ENCODE measurements at places on chromosomes 12 and 14.

DNA sequence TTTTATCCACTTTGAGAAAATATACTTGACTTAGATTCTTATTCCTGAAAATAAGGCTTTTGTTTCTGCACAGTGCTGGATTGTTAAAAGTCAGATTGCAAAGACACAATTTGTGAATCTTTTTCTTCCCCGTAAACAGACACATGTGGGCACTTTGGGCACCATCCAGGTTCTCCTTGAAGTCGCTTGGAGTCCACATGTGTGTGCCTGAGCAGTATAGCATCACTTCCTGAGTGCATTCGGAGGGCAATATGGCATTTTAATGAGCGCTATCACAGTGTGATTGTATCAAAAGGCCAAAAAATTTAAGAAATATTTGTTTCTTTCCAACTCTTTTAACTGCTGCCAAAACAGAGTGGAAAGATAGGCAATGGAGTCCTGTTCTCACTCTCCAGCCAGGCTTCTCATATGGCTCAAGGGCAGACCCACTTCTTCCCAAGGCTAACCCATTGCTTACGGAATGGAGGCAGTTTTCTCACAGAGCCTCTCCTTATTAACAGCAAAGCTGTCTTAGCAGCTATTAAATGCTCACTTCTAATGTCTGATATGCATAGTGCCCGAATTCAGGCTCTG is 397.1 kb downstream of the EGLN3 start:
- DNase-seq = no peak

DNA sequence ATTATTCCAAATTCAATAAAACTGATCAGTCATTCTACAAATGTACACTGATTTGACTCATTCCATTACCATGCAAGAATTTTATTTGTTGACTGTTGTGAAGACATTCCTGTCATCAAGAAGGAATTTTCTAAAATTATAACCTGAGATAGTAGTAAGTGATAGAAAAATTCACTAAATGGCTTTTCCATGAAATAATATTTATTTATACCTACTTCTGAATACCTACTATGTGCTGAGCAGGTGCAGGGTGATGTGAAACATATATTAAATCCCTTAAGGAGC is 841.7 kb downstream of the NRXN3 start:
- no peak for DNase-seq

DNA sequence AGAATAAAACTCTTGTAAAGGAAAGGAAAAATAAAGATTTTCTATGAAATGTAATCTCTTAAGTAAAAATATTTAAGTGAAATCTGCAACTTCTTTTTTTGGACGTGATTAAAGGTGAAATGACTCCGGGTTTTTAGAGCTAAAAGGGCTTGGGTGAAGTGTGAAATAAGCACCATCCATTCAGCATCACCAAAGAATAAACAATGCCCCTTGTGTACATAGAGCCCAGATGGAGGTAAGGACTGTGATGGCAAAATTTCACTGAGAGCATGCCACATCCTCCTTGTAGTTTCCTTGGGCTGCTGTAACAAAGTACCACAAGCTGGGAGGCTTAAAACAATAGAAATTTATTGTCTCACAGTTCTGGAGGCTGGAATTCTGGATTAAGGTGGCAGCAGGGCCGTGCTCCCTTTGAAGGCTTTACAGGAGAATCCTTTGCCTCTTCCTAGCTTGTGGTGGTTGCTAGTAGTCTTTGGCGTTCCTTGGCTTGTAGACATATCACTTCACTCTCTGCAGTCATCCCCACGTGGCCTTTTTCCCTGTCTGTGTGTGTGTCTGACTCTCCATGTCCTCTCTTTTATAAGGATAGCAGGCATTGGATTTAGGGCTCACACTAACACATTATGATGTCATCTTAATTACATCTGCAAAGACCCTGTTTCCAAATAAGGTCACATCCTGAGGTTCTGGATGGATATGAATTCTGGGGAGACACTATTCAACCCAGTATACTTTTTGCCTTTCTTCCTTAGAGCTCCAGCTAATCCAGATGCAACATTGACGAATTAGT is 24.2 kb downstream of the ZNF664 start:
- DNase-seq = no peak

DNA sequence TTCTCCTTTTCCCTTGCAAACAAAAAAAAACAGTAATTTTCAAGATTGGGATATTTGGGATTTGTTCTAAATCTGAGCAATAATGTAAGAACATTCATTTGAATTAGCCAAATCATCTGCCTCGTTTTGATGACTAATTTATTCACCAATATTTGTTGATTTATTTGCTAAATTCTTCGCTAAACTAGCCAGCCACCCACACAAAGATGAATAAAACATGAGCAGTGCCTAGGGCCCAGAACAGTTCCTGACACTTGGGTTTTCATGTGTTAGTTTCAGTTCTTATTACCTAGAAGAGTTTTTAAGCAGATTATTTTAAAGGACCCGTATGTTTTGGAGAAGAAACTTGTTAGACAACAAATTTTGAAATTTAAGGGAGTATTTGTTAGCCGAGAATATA is 1.4 kb downstream of the ETNK1 start:
- no peak for DNase-seq

- DNase-seq = no peak
These were observed 84.0 kb downstream of the PELI2 start for GRCh38 chr14:56202256-56202655.

- no peak for DNase-seq
These were observed 25.4 kb upstream of the CCDC198 start for GRCh38 chr14:57519043-57519442.

- DNase-seq = no peak
These were observed 65.0 kb upstream of the SINHCAF start for GRCh38 chr12:31390991-31391390.

- no peak for DNase-seq
These were observed 1.1 kb downstream of the GCH1 start for GRCh38 chr14:54901380-54902142.

DNA sequence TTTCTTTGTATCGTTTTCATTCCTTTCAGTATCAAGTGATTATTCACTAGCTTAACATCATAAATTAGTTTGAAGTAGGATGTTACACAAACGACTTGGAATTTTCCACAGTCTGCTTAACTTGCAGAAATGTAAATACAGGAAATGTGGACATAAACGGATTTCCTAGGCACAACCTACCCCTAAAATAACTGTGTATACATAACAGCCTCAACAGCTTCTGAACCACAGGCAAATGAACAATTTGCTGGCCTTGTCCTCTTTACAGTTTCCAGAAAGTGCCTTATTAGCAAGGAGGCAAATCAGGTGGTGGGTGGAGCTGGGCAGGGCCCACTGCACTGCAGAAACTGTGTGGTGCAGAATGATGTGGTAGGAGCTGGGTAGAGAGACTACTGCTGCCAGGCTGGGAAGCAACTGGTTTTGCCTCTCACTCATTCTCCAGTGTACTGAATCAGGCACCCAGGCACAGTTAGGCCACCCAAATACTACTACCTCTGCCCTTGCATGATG is 14.1 kb downstream of the DRAM1 start:
- no peak for DNase-seq

DNA sequence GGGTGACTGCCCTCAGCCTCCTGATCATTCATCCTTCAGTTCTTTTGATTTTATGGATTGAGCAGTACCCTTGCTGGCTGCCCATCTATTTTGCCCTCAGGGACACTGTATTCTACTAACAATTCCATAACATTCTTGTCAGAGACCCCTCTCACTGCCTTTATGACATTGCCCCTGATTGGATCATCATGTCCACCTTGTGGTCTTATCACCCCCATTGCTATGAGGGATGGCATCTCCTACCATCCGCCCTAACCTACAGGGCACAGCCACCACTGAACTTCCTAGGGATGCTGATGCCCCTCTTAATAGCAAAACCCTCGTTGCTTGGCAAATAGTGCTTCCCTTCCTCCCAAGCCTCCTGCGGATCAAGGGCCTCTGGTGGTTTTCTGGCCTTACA is 38.8 kb upstream of the HMGA2 start:
- DNase-seq = no peak

- no peak for DNase-seq
These were observed 195.7 kb upstream of the NEDD1 start for GRCh38 chr12:96711364-96711763.

DNA sequence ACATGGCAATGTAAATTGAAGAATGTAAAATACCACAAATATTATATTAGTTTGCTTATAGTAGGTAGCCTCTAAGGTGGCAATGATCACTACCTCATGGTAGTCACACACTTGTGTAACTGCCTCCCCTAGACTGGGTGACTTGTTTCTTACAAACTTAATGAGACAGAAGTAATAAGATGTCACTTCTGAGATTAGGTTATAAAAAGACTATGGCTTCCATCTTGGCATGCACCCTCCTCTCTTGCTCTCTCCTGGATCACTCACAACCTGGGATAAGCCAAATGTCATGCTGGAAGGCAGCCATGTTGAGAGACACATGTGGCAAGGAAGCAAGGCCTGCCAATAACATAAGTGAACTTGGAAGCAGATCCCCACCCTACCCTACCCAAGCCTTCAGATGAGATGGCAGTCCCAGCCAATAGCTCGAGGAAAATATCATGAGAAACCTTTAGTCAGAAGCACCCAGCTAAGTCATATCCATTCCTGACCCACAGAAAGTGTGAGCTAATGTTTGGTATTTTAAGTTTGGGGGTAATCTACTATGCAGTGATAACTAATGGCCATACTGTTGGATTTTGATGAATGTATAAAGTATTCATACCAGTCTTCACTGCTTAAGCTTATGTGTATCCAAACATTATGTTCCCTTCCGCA is 43.3 kb downstream of the PPP1R12A start:
- no peak for DNase-seq

- no peak for DNase-seq
These were observed 176.3 kb upstream of the GSC start for GRCh38 chr14:94946244-94946643.

- no peak for DNase-seq
These were observed 3.9 kb upstream of the TMTC2 start for GRCh38 chr12:82682851-82683261.
